ENCODE measurements at places on chromosomes 3 and 15.

DNA sequence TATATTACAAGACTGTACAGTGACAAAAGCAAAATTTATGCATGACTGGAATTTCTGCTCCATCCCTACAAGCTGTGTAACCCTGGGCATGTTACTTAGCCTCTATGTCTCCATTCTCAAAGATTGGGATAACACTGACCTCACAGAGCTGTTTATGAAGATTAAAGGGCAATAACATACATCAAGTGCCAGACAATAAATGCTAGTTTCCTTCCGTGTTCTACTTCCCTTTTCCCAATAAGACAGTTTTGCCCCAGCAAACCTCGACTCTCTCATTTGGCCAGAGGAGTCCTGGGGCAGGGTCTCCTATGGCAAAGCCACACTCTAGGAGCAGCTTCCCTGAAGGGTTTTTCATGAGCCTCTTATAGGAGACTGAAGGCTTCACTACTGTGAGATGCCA lies 7.5 kb downstream of the HEXA start:
- DNase-seq: no peak

GRCh38 chr3:183494341-183494740 lies 61.2 kb downstream of the KLHL6 start:
- no peak for DNase-seq

DNA sequence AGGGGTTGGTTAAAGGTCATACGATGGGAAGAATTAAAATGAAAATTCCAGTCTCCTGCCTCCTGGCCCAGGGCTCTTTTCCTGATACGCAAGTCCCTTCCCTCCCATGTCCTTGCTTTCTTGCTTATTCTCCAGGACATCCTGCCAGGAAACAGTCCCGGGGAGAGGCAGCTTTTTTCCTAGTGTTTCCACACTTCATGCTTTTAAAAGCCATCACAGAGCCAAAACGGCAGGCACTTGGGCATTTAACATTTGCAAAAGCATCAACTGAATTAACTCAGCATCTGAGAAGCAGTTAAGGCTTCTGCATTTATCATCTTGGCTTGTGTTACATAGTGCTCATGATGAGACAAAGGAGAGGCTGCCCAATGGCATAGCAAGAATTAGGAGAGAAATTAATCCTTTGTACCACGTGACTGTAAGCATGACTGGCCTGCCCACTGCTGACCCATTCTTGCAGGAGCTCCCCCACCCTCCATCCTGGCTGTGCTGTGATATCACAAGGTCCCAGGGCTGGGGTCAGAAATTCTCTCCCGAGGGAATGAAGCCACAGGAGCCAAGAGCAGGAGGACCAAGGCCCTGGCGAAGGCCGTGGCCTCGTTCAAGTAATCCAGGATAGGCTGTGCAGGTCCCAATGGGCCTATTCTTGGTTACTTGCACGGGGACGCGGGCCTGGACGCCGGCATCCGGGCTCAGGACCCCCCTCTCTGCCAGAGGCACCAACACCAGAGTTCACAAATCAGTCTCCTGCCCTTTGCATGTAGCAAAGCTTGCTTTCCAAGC lies 21.6 kb upstream of the VILL start:
- DNase-seq: no peak

DNA sequence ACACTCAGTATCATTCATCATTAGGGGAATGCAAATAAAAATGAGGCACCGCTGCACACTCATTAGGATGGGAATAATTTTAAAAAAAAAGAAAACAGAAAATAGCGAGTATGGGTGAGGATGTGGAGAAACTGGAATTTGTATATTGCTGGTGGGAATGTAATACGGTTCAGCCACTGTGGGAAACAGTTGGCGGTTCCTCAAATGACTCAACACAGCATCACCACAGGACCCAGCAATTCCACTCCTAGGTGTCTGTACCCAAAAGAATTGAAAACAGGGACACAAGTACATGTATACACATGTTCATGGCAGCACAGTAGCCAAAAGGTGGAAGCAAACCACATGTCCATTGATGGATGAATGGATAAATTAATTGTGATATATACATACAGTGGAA lies 35.2 kb upstream of the RFTN1 start:
- no peak for DNase-seq

GRCh38 chr15:91849749-91850161 lies 3.8 kb upstream of the SLCO3A1 start:
- no peak for DNase-seq

GRCh38 chr3:13812034-13812471 lies 67.8 kb downstream of the WNT7A start:
- DNase-seq: no peak

DNA sequence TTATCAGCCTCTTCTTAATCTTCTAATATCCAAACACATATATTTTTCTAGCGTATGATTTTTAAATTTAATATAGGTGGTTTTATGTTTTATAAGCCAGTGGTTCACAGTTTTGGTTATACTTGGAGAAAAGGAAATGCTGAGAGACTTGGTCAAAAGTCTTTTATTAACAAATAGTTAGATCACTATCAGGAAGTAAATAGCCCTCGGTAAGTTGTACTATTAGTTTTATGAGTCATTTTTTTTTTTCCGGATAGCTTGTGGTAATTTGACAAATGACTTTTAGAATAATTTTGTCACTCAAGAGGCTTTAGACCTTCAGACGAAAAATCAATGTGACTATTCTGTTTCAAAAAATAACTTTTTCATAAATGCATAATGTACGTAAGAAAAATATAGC lies 232.2 kb upstream of the ROBO1 start:
- no peak for DNase-seq

- DNase-seq: no peak
Measured at GRCh38 chr15:78358102-78358870, 18.1 kb downstream of the CRABP1 start.

DNA sequence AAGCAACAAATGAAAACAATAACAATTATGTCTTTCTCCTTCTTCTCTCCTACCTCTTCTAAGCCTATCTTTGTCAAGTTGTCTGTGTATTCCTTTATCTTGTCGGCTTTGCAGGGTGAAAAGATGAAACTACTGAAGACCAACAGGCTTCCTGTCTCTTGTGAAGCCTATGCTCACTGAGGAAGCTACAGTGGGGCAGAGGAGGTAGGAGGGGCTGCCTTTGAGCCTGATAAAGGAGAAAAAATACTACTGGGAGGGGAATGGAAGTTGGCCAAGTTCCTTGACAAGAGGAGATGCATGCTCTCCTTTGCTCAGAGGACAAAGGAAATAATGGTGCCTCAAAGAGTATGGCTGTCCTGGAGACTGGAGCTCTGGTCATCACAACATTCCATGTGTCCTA lies 92.0 kb downstream of the IGSF11 start:
- no peak for DNase-seq

DNA sequence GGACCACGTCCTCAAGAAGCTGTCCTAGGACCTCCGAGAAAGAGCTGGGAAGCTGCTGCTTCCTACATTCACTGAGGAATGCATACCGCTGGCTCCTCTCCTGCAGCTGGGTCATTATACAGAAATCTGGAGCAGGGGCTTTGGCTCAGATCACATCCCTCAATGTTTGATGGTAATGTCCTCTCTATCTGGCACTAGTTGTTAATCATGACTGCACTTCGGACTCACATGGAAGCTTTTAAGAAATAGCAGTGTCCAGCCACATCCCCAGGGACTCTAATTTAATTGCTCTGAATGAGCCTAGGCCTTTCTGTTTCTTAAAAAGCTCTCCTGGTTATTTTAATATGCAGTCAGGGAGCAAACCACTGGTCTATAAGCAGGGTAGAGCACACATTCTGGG lies 25.7 kb upstream of the MYRIP start:
- no peak for DNase-seq

Data from activated CD4-positive, alpha-beta T cell treated with anti-CD3 and anti-CD28 coated beads for 48 hours (primary cell).